Skeletal muscle cell (primary cell): ENCODE measurements at places on chromosomes 7 and 10.
A peak's percentile ranks its signal among the peaks of the same experiment; 100 is the strongest.

DNA sequence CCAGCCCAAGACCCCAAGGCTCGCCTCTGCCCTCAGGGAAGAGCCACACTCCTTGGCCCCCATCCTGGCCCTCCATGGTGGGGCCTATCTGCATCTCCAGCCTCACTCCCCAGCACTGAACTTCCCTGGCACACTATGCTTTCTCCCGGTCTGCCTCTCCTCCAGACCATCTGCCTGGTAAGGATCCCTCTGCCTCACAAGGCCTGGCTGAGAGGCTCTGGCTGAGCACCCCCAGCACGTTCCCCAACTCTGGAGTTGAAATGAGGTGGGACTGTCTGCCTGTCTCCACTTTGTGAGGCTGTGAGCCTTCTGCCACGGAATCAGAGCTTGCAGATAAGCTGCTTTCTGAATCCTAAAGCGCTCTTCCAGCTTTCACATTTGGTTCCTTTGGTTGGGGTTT is 220.7 kb downstream of the TNS3 start:
- DNase-seq, result no peak

GRCh38 chr7:27962273-27962672 is 218.3 kb downstream of the JAZF1 start:
- DNase-seq, result no peak

- no peak for DNase-seq
These were observed 25.6 kb upstream of the ADGRA1 start for GRCh38 chr10:133062085-133062484.

- no peak for DNase-seq
These were observed 205.8 kb upstream of the SLC26A5 start for GRCh38 chr7:103651593-103652377.

- no peak for DNase-seq
These were observed 74.6 kb upstream of the PRSS58 start for GRCh38 chr7:142332421-142332820.

DNA sequence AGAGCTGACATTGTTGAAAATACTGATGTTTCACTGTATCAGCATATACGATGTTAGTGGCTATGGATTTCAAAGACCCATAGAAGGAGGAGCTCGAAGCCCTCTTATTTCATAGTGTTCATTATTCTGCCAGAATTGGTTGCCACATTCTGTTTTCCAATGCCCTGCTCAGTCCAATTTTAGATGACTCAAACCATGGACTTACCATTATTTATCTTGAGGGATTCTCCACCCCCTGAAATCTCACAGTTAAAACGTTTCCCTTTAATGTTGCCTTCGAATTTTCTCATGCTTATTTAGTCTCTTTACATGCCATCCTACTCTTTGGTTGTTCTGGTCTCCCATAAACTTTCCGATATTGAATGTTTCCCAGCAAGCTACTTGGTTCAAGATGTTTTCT is 264.5 kb downstream of the HDAC9 start:
- no peak for DNase-seq

- no peak for DNase-seq
These were observed 95.3 kb upstream of the CYP26C1 start for GRCh38 chr10:92965314-92965713.

DNA sequence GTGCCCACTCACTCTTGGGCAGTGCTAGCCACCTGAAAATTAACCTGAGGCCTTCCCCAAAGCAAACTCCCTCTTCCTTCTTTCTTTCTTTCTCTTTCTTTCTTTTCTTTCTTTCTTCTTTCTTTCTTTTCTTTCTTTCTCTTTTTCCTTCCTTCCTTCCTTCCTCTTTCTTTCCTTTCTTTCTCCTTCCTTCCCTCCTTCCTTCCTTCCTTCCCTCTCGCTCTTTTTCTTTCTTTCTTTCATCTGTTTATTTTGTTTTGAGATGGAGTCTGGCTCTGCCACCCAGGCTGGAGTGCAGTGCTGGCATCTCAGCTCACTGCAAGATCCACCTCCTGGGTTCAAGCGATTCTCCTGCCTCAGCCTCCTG is 17.0 kb upstream of the KPNA7 start:
- DNase-seq, result no peak

- DNase-seq, result no peak
These were observed 21.1 kb downstream of the FAM53B start for GRCh38 chr10:124722798-124723783.

DNA sequence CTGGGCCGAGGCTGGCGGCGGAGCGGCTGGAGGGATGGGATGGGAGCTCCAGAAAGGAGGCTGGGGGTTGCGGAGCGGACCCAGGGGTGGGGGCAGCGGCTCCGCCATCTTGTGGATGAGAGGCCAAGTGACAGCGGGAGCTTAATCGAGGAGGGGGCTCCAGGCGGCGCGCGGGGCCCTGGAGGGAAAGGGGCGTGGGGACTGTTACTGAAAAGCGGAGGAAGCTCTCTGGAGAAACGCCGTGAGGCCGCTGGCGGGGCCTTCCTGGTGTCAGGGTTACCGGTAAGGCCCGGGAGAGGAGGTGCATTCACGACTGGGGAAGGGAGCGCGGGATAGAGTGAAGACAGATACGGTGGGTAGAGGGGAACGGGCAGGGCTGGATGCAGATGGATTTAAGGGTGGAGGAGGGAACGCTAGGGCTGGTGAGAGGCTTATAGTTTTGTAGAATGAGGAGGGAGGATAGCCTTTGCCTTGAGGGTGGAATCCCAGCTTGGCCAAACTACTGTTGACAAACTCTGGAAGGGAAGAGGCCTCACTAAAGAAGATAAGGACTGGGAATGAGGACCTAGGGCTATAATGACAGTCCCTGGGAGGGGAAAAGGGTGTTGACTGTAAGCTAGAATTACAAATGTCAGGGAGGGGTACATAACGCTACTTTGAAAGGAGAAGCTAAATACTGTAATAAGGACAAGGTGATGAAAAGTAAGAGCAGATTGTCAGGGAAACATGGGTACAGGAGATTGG is 535 bp downstream of the BTRC start:
- no peak for DNase-seq

DNA sequence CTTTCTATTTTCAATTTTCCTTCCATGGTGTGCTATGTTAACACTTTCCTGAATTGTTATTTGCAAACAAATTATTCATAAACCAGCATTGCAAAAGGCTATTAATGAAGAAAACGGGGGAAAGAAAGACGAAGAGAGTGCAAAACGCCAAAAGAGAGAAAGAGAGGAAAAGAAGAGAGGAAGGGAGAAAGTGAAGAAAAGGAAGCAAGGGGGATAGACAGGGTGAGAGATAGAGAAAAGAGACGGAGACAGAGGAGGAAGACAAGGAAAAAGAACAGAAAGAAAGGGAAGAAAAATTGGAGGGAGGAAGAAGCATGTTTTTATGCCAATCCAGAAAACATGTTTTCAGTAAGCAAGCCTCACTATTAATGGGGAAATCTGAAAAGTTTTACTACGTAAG is 310.6 kb downstream of the TFEC start:
- DNase-seq, result no peak

- DNase-seq, result peak; percentile 19
These were observed 135.4 kb downstream of the EMX2 start for GRCh38 chr10:117677890-117678500.

DNA sequence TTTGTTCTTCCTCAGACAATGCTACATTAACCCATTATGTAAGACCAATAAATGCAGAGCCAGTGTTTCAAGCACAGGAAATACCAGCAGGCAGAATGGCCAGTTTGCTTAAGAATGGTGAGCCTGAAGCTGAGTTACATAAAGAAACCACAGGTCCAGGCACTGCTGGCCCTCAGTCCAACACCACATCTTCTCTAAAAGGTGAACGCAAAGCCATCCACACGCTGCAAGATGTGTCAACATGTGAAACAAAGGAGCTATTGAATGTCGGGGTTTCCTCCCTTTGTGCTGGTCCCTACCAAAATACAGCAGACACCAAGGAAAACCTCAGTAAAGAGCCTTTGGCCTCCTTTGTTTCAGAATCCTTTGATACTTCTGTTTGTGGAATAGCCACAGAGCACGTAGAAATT is 63.8 kb downstream of the TASOR2 start:
- no peak for DNase-seq

- DNase-seq, result no peak
These were observed 20.9 kb downstream of the NPS start for GRCh38 chr10:127570036-127570435.

DNA sequence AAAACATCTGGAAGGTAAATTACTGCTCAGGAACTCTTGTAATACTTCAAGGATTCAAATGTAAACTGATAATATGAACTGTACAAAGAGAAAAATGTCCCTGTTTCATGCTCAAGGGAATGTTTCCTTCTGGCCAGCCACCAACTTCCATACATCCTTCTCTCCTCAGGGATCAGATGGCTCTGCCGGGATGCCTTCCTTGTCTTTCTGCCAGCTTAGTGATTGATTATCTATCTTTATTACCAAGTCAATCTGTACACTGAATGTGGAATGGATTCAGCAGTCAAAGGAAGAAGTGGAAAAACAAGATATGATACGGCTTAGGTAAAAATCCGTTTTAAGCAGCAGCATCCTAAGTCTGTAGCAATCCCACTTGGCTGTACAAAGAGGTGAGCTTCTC is 178.3 kb downstream of the PTN start:
- DNase-seq, result no peak

GRCh38 chr7:92043637-92044036 is 90.6 kb downstream of the CYP51A1 start:
- no peak for DNase-seq

GRCh38 chr10:118501171-118501570 is 94.3 kb downstream of the PRLHR start:
- no peak for DNase-seq

DNA sequence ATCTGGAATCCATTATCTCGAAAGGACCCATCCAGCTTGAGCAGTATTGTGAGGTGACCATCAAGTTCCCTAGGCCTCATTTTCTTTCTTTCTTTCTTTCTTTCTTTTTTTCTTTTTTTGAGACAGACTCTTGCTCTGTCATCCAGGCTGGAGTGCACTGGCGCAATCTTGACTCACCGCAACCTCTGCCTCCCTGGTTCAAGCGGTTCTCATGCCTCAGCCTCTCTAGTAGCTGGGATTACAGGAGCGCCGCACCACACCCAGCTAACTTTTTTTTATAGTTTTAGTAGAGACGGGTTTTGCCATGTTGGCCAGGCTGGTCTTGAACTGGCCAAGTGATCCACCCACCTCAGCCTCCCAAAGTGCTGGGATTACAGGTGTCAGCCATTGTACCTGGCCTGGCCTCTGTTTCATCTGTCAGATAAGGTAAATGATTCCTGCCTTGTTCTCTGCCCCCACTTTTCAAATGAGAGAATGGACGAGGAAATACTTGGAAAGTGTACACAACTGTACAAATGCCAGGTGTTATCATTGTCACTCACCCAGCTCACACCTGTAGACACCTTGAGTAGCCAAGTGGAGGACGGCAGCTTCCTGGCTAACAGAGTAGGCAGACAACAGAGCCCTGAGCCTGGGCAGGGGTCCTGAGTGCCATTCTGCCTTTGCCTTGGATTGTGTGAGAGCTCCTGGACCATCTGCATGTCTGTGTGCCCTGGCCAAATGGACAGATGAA is 54.1 kb downstream of the HK1 start:
- no peak for DNase-seq
